ENCODE measurements at places on chromosomes 2 and 18.

- no peak for DNase-seq
Observed at GRCh38 chr2:36534275-36534799, 63.6 kb downstream of the FEZ2 start.

GRCh38 chr2:181626671-181627070 is 30.2 kb downstream of the CERKL start:
- DNase-seq: no peak

DNA sequence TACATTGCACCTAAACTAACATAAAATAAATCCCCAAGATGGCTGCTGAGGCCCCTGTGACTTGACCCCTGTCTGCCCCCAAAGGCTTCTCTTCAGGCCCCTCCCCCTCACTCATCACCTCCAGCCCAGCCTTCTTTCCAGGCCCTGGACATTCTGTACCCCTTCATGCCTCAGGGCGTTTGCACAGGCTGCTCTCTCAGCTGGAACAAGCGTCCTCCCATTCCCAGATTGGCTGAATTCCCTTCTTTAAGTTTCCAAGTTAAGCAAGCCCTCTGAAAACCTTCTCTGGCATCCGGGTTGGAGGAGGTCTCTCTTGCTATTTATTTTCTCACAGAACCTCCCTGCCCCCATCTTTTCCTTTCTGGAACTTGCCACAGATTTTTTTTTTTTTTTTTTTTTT is 165.2 kb upstream of the BCL2L11 start:
- no peak for DNase-seq

DNA sequence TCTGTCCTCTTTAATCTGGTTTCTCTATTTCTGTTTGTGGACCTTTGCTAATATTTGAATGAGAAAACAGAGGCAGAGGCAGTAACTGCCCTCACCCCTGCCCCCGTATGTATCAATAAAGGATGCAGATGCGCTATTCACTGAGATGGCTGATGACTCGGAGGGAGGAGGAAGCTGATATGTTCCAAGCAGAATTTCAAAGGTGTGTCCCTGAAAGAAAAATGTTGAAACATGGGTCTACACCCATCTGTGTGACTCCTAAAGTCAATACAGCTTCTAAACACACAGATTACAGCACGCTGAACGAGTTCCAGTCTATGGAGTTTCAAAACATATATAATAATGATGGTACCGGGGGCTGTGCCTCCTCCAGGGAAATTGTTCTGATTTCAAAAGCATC is 38.8 kb downstream of the EPHA4 start:
- no peak for DNase-seq

- no peak for DNase-seq
Observed at GRCh38 chr2:12733846-12734245, 17.1 kb downstream of the TRIB2 start.

GRCh38 chr2:30172627-30173026 is 25.8 kb downstream of the YPEL5 start:
- no peak for DNase-seq

GRCh38 chr2:51490576-51491234 is 458.8 kb upstream of the NRXN1 start:
- DNase-seq: no peak

Measured in AML-193 (cell line).